ENCODE measurements at places on chromosomes 6 and 20.

- DNase-seq, result no peak
Observed at GRCh38 chr6:43702534-43703440, 15.2 kb upstream of the MRPS18A start.

DNA sequence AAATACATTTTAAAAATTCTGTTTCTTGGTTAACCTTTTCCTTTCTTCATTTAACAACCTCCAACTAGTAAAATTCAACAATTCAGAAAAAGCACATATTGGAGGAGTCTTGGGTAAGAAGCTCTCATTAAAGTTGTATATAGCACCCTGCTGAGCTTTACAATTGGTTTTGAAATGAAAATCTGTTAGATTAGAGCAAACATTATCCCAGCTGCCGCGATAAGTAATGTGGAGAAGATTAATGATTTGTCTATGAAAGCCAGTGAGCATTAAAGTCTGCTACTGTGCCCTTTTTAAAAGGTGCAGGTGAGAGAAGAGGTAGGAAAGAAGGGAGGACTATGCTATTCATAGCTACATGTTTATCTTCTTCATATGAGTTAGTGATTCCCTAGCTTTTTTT, 201.5 kb downstream of the ZFAND3 start:
- DNase-seq, result no peak

GRCh38 chr6:105851606-105852005, 234.5 kb upstream of the PRDM1 start:
- DNase-seq, result no peak

DNA sequence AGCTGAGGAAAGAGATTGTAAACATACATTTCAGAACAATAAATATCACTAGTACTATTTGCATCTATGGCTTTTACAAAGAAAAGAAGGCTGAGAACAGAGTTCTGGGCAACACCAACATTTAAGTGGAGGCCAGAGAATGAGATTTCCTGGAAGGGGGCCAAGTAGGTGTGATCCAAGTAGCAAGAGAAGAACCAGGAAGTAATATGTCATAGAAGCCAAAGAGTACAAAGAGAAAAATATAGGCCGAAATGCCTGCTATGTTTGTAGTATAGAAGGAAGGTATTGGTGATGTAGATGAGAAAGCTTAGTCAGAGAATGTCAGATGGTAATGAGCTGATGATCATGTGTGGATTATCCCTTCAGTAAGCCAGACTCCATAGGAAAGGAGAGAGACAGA, 94.5 kb downstream of the PERP start:
- DNase-seq, result no peak

DNA sequence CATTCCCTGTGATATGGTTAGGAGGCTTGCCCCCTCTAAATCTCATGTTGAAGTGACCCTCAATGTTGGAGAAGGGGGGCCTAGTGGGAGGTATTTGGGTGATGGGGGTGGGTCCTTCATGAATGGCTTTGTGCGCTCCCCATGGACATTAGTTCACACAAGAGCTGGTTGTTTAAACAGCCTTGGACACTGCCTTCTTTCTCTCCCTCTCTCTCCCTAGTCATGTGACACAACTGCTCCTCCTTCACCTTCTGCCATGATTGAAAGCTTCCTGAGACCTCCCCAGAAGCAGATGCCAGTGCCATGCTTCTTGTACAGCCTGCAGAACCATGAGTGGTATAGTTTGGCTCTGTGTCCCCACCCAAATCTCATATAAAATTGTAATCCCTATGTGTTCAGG, 117.2 kb upstream of the SLC22A16 start:
- no peak for DNase-seq

DNA sequence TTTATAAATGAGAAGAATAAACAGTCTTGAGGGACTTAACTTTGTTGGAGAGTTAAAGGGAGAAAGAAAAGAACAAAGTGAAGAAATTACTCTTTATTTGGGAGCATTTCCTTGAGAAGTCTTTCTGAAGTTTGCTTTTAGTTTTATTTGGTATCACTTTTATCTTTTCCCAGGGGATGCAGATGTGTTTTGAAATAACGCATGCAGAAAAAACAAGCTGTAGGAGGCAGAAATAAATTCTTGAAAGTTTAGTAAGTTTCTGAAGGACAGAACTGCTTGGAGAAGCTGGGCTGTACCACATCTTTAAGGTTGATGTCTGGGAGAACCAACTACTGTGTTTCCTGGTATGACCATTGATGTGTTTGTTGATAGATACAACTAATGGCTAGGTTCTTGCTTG, 75.0 kb downstream of the PLCB4 start:
- DNase-seq, result no peak

GRCh38 chr6:49457771-49458170, 5.3 kb downstream of the MMUT start:
- DNase-seq, result no peak

DNA sequence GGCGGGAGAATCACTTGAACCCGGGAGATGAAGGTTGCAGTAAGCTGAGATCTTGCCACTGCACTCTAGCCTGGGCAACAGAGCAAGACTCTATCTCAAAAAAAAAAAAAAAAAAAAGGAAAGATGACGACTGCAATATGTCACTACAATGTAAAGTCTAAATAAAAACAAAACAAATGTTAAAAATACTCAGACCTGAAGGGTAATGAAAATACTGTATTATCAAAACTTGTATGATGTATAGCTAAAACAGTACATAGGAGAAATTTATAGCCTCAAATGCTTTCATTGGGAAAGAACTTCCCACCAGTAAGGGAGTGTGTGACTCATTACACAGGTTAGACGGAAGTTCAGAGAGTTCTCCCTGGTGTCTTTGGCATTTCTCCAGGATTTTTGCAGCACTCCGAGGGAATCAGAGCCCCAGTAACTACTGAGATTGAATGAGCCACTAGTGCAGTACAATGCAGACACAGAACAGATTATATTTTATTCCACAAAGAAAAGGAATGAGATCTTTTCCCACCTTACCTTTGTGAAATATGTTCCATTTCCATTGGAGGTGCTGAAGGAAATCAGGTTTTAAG, 12.5 kb upstream of the RALGAPB start:
- no peak for DNase-seq

GRCh38 chr6:31877651-31878161, 1.1 kb downstream of the SLC44A4 start:
- DNase-seq, result no peak

DNA sequence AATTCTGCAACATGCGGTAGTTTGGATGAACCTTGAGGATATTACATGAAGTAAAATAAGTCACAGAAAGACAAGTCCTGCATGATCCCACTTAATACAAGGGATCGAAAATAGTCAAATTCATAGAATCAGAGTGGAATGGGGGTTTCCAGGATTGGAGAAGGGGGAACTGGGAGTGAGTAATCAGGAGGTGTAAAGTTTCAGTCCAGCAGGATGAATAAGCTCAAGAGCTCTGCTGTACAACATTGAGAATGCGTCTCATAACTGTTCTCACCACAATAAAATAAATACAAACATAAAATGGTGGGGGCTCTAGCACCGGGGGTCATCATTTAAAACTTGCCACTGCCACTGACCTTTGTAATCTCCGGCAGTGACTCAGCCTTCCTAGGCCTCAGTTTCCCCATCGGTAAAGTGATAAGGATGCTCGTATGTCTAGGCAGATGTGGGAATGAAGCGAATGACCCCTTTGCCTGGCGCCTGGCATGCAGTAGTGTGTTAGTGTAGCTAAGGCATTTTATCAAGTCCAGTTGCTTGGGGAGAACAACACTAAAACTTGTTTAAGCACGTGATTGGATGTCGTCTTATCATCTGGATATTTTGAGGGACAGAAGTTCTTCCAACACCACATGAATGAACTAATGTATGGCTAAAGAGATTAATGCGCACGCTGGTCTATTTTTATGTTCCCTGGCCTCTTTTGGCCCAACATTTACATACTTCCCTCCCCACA, 421.1 kb downstream of the QKI start:
- DNase-seq, result no peak

DNA sequence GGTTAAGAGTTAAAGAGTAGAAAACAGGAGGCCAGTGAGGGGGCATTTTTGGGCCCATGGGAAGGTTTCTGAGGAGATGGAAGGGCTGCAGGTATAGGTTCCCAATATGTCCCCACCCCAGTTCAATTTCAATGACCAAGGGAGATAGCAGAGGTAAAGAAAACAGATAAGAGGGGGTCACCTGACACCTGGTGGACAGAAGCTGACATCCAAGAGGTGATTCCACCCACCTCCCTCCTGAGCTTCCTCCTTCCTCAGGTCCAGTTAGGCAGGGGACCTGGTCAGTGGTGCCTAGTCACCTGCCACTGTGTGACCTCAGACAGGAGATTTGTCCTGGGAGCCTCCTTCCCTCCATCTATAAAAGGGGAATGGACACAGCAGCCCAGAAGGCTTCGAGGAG, 29.5 kb upstream of the MAS1L start:
- DNase-seq, result no peak

DNA sequence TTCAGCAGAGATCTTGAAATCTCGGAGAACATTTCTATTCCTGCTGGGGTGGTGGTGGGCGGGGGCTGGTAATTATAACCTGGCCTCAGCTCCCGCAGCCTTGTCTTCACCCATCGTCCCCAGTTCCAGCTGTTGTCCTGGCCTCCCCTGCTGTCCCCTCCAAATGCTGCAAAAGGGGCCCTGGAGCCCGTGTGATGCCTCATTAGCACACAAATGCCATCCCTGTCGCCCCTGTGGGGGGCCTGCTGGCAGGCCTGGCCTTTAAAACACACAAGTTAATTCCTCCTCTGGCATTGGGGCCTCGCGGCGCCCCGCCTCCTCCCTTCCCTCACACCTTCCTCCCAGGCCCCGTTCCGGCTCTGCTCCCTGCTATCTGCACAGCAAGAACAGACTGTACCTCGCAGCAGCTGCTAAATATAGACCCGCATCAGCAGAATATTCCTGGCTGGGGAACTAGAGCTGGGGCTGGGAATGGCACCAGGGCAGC, 85.7 kb downstream of the CDH22 start:
- no peak for DNase-seq

DNA sequence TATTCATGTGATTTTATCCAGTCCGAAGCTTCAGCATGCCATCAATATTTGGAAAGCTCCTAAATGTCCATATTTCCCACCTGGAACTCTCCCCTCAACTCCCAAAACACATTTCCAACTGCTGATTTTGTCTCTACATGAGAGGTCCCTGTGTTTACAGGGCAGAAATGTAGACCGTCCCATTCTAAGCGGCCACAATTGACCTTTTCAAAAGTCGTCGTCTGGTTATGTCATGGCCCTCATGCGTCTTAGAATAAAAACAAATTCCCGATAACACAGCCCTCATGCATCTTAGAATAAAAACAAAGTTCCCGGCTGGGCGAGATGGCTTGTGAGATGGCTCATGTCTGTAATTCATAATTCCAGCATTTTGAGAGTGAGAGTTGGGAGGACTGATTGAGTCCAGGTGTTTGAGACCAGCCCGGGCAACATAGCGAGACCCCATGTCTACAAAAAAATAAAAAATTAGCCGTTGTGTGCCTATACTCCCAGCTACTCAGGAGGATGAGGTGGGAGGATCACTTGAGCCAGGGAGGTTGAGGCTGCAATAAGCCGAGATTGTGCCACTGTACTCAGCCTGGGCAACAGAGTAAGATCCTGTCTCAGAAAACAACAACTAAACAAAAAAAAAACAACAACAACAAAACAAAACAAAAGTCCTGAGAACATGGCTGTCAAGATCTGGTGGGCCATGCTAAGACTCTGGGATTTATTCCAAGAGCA, 6.4 kb upstream of the ZNF217 start:
- no peak for DNase-seq

DNA sequence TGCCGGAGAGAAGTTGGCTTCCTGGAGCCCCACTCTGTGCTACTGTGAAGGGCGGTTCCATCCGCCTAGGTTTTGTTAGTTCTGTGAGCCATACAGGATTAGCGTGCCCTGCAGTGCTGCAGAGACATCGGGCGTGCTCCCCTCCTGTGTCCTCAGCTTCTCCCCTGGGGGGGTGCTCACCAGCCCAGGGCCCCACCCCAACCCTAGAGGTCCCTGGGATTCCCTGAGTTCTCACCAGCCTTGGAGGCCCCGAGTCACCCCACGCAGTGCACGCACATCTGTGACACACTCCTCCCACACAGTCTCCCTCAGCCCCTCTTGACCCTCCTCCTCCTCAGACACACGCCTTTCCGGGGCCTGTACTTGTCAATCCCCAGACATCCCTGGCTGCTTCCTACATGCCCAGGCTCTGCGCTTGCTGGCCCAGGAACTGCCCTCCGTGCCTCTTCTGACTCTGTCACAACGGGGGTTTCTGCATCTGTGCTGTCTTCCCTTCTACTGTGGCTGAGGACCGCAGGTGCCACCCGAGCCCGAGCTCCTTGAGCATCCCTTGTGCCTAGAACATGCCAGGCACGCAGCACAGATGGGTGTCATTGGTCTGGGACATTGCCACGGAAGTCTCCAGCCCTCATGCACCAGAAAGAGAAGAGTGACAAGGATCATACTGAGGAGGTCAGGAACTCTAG, 123.2 kb upstream of the RPS6KA2 start:
- no peak for DNase-seq

DNA sequence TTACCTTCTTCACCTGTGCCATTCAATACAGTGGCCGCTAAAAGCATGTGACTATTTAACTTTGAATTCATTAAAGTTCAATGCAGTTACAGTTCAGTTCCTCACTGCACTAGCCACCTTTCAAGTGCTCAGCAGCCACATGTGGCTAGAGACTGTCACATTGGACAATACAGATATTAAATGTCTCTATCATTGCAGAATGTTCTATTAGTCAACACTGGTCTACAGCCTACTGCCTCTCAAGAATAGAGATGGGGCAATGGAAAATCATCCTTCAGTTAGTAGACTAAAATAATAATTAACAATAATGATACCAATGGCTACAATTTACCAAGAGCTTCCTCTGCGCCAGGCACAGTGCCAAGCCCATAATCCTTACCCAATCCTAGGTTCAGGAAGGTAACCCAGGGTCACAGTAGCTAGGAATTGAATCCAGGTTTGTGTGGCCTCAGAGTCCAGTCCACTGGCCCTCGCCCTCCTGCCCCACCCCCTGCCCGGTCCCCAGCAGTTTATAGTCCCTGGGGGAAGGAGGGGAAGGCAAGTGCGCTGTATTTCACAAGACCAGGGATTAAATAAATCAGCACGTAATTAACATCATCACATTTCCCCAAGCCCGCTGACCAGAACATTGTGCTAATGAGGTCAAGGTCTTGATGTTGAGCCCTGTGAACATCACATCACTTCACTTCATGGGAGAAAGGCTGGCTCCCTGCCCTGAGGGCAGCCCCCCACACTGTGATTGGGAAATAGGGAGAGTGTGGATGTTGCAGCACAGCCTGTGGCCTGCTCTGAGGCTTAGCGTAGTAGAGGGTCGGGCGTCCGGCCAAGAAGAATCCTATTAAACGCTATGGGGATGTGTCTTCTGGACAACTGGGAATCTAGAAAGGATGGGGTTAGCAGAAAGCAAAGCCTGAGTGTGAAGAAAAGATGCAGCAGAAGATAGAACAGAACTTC, 147.2 kb downstream of the VEGFA start:
- DNase-seq, result no peak

- no peak for DNase-seq
Observed at GRCh38 chr20:326645-327185, 1.4 kb downstream of the SOX12 start.

GRCh38 chr20:1336699-1337367, 7.9 kb upstream of the SDCBP2 start:
- no peak for DNase-seq
